Renal pelvis (tissue), 12 donors: ENCODE measurements at places on chromosomes 12 and 14. TPM values are rescaled to one million over a fixed set of nuclear protein-coding genes. Genes with fewer than 3 reads are reported as not detected.
A peak's percentile ranks its signal among the peaks of the same experiment; 100 is the strongest.

GRCh38 chr14:74612350-74613021 lies 449 bp upstream of the LTBP2 start:
- peak; percentile 69 for DNase-seq

GRCh38 chr14:54711812-54712464 lies 145.0 kb downstream of the SAMD4A start:
- no peak for DNase-seq

The MIP gene
- 0.21 TPM for polyA plus RNA-seq

- DNase-seq: no peak
Observed at GRCh38 chr12:54068418-54069070, 14.9 kb downstream of the HOXC4 start.

- DNase-seq: no peak
Observed at GRCh38 chr12:101969-102878, 35.7 kb downstream of the IQSEC3 start.

DNA sequence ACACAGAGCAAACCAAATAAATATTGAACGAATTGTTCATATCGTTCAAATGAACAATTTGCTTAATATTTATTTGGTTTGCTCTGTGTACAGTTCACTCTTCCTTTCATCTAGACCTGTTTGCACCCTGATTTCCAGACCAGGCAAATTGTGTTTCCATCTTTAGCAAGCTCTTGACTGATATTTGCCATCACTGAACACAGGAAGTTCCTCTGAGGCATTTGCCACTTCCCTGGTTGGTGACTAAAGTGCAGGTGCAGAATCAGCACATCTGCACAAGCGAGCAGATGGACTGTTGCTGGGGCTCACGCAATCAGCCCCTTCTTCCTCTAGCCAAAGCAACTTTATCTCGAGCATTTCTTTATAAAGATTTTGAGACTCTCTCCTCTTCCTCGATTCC lies 112.9 kb downstream of the DAAM1 start:
- no peak for DNase-seq

The ACSS3 gene
- 15.5 TPM for polyA plus RNA-seq

- DNase-seq: no peak
Observed at GRCh38 chr14:55339770-55340169, 68.5 kb downstream of the FBXO34 start.

The CCND2 gene
- polyA plus RNA-seq: 58.6 TPM

The COCH gene
- polyA plus RNA-seq: 3.7 TPM

The NTN4 gene
- 126 TPM for polyA plus RNA-seq

DNA sequence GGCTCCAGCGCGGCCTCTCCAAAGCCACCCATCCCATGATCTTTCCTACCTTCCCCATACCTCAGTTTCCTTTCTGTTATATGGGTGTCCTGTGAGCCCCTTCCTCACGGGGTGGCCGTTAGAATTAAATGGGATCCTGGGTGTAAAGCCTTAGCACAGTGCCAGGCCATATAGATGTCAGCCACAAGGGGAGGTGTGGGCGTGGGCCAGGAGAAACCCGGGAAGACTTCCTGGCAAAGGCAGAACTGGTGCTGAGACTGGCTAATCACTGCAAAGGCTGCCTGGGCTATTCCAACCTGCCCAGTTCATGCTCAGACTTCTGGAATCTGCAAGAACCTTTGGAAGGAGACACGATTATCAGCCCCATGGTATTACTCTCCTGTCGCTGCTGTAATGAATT lies 11.0 kb upstream of the NCOR2 start:
- no peak for DNase-seq

- DNase-seq: no peak
Observed at GRCh38 chr14:56694609-56695008, 115.0 kb downstream of the TMEM260 start.

DNA sequence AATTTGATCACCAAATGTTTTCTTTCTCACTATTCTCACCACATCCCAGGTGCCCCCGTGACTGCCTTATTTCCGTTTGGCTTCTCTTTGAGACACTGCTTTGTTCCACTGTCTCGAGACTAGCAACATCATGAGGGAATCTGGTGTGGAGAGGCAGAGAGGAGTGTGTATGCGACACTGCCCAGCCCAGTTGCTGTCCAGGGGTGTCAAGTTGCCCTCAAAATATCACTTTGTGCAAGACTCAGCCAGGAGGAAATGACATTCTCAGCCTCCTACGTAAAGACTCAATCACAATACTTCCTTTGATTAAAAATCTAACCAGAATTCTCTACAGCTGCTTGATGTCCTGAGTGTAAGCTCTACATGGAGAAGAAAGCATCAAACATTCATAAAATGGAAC lies 48.2 kb upstream of the EEA1 start:
- DNase-seq: no peak

DNA sequence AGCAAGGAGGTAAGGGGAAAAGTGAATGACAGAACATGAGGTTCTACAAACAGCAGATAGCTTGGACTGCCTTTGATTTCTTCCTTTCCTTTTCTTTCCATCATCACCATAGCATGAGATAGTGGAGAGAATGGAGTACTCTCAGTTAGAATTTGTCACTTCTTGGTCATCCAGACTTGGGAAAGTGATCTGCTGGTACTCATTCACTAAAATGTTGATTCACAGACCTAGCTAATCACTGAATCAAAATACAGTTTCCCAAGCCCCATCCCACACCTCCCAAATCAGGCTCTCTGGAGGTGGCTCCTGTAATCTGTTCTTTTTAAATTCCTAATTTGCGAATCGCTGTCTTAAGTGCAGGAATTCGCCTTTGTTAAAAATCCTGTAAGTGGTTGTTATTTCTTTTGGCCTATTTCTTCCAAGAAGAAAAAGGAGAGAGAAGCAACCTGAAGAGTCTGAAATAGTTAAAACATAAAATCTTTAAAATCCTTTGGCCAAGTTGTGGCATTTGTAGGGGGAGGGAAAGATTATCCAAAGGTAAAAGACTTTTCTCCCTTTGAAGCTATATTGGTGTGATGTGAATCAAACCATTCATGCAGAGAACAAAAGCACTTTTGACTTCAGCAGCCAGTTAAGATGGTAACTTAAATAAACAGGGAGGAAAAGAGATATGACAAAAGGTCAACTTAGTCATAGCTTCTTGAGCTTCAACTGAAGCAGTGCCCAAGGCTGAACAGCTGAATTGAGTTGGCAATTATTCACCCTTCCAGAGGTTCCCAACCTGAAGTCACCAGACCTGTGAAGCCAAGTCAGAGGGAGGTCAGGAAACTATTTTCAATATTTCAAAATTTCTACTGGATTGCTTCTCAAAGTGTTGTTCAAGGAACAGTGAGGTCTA lies 255.1 kb upstream of the KRR1 start:
- DNase-seq: peak; percentile 30

DNA sequence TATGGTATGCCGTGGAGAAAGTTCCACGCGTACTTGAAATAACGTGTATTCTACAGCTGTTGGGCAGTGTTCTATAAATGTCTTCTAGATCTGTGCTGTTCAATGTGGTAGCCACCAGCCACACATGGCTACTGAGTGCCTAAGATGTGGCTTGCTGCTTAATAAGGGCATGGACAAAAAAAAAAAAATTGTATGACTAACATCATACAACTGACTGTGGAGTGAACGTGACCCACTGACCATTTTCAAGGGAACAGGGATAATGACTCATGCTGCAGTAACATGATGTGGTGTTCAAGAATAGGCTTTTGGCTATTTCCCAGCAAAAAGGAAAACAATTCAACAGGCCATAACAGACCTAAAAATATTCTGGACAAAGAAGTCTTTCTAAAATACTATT lies 13.0 kb downstream of the ATG14 start:
- no peak for DNase-seq
